ENCODE measurements at places on chromosomes 12 and 14.

DNA sequence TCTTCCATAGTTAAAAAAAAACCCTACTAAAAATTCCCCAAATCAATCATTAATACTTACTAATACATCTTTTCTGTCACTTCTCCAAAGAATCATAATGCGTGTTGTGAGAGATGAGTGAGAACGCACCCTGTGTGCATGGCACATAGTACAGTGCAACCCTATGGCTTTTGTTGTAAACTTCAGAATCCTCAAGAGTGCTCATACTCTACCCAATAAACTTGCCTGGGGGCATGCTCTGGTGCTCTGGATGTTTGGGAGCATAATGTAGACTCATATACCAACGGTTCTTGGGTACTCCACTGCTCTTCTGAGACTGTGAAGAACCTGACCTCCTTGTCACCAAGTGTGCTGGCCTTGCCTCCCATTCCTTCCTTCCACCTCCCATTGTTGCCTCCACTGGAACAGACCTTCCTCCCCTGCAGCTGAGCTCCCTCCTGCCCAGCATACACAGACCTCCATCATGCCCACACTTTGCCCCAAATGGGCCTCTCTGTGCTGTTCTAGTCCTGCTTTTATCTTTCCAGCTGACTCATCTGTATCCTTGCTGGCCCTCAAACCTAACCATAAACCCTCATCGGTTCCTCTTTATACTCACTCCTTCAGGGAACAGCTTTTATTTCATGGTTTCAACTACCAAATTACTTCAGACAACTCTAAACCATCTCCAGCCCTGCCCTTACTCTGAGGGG is 8.9 kb downstream of the DCP1B start:
- no peak for DNase-seq

DNA sequence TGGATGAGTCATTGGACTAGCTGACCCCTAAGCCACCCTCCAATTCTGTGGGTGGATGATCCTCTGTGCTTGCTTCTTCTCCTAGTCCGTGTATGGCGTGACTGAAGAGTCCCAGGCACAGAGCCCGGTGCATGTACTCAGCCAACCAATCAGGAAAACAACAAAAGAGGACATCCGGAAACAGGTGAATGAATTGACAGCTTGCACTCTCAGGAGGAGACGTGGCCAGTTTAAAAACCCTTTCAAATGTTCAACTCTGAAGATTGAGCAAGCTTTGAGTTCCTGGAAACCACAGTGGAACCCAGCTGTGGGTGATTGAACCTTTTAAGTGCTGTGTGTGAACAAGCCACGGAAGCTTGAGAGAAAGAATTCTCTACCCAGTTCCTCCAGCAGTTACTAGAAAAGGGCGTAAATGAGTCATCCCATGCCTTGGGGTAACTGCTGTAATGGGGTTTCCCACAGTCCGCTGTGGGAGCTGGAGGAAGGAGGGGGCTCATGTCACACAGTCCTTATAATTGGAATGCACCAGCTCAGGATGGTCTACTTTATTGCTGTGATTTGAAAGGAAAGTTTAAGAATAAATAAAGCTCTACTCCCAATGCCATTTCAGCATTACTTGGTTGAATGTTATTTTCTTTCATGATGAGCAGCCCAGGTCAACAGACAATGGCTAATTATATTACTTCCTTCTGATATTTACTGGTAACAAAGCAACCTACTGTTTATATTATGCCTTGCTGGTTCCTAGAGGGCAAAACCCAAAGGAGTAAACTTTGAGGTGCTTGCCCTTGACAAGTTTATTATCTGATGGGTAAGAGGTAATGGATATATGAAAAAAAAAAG is 417.0 kb downstream of the DPF3 start:
- DNase-seq: peak; percentile 90

GRCh38 chr14:102264775-102265174 is 40.2 kb downstream of the MOK start:
- DNase-seq: no peak

DNA sequence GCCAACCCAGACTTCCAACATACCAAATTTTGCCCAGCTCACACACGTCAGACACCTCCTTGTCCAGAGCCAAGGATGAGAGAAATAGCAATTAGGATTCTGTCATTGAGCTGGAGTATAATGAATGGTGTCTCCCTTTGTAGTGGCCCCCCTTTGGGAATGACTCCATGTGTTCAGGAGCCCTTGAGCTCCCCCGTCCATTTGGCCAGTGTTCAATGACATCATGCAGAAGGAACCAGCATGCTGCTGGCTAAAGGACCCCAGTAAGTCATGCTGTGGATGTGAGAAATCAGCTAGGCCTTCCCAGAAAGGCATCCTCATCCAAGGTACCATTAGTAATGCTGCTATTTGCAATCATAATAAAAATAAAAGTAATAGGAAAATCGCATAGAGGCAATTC is 158.8 kb upstream of the SRRM4 start:
- DNase-seq: no peak

DNA sequence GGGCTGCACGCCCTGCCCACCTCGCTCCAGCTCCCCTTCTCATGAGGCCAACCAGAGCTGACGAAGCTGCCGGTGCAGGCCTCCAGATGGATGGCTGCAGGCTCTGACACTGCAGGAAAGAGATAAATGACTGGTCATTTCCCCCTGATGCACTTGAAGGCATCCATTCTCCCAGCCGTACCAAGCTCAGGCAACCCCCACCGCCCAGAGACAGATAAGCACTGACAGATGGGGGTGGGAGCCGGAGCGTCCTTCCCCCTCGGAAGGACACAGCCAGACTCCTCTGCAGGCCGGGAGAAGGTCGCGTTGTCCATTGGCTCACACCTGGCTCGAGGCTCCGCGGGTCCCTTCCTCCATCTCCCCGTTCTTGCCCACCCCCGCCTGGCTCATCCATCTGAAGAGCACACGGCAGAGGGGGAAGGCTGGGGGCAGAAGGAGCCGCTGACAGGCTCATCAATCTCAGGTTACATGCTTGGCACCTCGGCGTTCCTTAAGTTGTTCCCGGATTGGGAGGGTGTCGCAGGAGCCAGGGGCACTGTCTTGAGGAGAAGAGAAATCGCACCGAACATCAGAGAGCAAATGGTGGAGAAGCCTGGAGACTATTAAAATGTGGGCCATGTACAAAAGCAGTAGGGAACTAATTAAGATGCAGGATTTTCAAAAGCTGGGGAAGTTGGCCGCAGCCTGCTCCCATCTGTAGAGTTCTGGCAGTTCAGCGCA is 151.6 kb downstream of the DPF3 start:
- DNase-seq: no peak

DNA sequence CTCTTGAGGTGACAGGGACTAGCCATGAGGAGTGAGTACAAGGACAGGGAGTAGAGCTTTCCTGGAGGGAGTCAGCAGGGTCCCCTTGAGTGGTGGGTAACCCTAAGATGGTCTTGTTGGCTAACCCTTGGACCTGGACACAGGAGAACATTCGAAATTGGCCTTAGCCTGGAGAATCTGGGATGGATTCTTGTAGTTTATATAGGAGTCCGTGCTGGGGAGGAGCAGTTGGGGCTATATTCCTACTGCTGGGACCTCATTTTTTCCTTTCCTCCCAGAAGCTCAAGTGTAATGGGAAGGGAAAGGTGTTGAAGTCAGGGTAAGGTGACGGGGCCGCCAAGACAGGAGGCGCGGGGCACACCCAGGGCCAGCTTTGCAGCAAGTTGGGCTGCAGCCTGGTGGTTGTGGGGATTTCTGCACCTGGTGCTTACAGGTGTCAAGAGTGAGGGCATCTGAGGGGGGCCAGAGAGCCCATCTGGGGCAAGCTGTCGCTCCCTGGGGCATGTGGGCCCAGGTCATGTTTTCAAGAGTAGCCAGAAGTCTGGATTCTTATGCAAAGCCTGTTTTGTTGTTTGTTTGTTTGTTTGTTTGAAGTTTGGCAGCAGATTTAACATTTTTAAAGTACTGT is 5.1 kb downstream of the BCL7A start:
- DNase-seq: peak; percentile 54

All from RPMI8226 (cell line).